ENCODE measurements at places on chromosomes 2 and 18.

DNA sequence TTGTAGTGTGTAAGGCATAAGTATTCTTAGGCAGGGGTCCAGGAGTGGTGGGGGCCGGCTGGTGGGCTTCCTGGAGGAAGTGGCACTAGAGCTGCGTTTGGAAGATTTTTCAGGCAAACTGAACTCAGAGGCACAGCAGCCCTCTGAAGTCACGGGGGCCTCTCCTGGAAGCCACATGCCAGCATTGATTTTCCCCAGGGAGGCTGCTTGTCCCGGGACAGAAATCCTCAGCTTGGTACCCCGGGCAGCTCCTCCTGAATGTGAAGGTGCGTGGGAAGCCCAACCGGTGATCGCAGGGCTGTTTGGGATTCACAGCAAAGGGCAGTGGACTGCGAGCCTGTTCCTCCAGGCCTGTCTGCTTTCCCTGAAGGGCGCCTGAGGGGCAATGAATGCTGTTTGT, 1.6 kb upstream of the PDIA6 start:
- no peak for DNase-seq

DNA sequence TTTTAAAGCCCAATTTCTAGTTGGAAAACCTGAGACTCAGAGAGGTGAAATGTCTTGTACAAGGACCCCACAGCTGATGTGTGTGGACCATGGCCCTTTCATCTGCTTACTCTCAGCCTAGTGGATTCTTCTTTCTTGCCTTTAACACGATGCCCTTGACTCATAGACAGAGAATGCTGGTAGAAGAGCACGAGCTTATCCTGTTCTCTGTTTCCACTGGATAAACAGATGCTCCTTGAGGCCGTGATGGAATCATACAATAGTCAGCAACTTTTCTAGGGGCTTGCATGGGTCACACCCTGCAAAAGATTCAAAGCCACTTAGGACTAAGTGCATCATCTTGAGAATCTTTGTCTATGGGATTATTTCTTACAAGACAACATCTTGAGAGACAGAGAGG, 50.9 kb downstream of the MYCN start:
- no peak for DNase-seq

- no peak for DNase-seq
These were observed 38.8 kb upstream of the CTAGE1 start for GRCh38 chr18:22456547-22456946.

- DNase-seq, result no peak
These were observed 270.6 kb downstream of the CELF4 start for GRCh38 chr18:37294951-37295350.

DNA sequence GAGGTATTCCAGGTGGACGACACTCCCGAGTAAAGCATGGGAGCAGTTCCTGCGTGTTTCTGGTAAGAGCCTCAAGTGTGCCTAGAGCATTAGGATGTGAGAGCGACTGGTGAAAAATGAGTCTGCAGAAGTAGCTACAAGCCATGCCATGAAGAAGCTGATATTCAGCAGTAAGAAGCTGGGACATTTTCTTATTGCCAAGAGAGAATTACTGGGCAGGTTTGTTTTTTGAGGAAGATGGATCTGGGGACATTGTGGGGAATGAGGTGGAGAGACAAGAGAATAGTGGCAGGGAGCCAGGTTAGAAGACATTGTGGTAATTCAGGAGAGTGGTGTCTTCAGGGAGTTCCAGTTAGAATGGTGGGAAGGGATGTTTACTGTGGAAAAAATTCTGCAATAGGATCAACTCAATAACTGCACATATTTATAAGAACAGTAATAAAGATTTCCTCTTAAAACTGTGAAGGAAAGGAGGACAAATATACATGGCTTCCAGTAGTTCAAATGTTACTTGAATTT, 38.2 kb downstream of the CRIM1 start:
- no peak for DNase-seq

DNA sequence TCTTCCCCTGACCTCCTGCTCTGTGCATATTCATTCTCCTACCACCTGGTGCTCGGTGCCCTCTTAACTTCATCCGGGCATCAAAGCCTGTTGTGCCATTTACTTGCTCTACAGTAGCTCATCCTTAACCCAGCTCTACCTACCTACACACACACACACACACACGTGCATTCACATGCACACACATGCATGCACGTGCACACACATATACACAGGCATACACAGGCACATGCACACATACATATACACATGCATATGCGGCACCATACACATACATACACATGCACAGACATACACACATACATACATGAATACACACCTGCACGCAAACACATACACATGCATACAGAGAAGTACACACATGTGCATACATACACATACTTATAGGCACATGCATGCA, 14.5 kb downstream of the MAL start:
- DNase-seq, result no peak
